ENCODE measurements at places on chromosomes 2 and 18. TPM values are rescaled to one million over a fixed set of nuclear protein-coding genes. Genes with fewer than 3 reads are reported as not detected.

SPC25 gene
- total RNA-seq, result not detected

CFAP53 gene
- total RNA-seq, result 0.99 TPM

GRCh38 chr2:197232010-197232409, 78.6 kb downstream of the ANKRD44 start:
- no peak for DNase-seq

DNA sequence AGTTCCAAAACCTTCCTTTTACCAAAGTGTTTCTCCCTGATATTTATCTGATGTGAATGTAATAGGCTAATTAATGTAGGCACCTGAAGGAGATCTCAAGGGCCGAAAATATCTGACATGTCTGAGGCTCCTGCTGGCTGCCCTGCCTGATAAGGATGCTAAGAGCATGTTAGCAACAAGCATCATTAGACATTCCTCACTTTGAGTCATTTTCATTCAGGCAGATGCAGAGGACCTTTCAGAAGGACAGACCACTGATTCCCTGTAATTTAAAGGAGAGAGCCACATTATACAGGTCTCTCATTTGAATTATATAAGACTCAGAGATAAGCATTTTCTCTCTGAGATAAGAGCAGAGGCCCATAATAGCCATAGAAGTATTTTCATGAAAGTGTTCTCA, 222.4 kb upstream of the NCKAP5 start:
- DNase-seq, result peak; percentile 75

GRCh38 chr2:177281400-177282180, 17.1 kb upstream of the NFE2L2 start:
- DNase-seq, result no peak

ILKAP gene
- total RNA-seq, result 24.9 TPM

DNA sequence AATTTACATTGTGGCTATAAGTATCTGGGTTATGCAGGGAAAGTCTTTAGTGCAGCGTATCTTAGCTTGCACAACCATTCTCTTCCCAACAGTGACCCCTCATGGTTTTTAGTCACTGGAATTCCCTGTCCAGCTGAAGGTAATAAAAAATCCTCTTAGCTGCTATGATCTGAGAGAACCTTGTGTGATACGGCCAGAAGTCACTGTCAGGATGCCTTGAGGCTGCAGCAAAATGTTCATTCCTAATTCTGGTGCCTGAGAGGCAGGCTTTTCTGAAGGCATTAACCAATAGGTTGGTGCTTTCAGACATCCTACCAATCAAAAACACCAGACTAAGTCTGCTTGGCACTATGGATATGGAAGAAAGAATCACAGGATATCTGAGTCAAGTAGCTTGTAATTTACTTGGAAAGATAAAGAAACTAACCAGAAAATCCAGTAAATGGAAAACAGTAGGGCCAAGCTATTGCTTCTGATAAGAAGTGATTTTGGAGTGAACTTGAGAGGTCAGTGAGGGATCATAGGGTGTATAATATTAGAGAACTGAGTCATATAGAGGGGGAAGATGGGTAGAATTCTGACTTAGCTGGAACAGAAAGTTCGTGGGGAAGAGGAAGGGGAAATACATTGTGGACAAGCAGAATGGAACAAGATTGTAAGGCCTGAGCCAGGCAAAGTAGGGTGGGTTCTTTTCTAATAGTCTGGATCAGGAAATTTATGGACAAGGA, 89.0 kb upstream of the SLC14A2 start:
- DNase-seq, result peak; percentile 71

DNA sequence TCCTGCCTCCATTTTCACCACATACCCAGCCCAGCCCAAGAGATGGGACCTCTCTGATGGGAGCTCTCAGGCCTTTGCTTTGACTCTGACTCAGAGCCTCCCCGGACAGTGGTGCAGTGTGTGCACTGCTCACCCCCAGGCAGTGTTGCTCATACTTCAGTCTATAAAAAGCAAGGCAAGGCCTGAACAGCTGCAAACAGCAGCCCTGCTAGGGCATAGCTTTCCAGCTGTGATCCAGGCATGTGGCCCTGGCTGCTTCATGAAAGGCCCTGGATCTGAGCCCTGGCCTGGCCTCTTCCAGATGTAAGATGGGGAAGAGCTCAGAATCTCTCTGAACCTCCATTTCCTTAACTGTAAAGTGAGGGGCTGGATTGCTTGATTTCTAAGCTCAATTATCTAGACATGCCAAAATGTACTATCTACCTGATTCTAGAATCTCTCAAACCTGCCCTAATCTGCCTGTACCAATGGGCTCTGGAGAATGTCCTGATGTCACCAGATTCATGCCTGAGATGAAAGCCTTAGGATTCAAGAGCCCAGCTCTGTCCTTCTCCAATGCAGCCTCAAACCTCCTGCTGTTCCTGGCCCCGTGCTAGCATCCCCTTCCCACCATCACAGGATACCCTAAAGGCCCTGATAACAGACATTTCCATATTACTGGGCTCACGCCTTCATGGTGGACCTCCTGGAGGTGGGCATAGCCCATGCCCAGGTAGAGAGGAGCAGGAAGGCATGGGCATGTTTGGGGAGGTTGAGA, 206.9 kb downstream of the ARL4C start:
- peak; percentile 86 for DNase-seq

- no peak for DNase-seq
Observed at GRCh38 chr2:175686002-175686401, 316.1 kb downstream of the LNPK start.

GRCh38 chr2:190794790-190795189, 85.8 kb upstream of the GLS start:
- DNase-seq, result peak; percentile 24

DNA sequence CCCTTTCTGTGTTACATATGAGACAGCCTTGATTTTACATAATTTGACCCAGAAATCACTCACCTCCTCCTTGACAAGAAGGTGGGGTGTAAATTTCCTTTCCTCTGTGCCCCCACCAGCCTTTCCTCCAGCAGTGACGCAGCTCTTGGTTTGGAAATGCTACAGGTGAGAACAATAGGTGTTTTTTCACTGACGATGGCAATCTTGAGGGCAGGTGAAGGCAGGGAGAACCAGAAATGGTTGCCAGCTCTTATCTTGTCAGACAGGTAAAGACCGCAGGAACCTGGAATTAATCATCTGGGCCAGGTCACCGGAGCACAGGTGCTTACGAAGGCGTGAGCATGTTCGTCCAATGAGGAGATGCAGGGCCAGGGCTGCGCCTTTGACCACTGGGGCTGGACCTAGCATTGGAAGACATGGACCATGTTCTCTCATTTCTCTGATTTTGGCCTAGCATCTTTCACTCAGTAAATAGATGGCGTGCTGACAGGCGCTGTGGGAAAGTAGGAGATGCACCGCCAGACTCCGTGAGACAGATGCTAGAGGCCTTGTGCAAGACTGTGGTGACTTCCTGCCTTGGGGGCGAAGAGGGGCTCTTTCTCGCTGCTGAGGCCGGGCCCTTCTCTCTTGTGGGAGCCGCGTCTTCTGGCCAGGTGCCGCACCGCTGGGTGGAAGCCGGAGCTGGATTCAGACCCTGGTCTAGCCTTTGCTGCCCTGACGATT, 4.0 kb downstream of the CIDEA start:
- no peak for DNase-seq

TMEM17 gene
- total RNA-seq, result 1.3 TPM

SAG gene
- total RNA-seq, result not detected

DNA sequence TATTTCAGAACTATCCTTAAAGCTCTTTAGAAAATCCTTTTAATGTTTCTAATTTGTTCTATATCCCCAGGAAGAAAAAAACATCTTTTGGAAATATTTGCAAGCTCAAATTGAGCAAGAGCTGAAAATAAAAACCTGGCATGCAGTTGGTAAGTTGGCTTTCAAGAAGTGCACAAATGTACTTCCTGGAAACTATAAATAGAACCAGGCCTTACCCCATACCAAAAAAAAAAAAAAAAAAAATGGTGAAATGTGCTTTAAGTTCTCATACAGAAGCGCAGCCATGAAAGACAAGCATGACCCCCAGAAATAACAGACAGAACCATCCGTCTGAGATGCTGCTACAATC, 178.5 kb downstream of the HDAC4 start:
- peak; percentile 87 for DNase-seq

DNA sequence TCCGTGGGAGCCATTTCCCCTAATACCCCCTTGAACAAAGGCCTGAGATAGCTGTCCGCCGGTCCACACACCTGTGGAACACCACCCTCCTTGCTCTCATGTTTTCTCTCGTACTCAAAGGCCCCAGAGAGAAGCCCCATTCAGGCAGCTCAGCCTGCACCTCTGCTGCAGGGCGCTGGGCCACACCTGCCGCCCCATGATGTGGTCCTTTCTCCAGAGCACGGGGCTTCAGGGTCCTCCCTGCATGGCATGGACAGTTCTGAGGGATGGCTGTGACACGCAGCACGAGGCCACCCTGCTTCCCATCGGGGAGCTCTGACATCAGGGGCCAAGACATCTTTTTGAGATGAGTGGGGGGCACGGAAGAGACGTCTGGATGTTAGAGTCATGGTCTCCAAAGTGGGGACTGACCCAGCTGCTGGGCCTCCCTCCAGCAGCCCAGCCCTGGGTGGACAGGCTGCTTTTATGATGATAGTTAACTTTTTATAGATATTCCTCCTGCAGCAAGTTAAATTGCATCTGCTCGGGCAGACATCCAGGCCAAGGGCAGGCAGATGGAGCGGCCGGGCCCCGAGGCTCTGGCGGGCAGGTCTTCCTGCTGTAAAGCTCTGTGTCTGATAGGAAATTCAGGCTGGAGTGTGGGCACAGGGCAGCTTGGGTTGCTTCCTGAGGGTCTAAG, 56.7 kb downstream of the SDC1 start:
- DNase-seq, result no peak

DNA sequence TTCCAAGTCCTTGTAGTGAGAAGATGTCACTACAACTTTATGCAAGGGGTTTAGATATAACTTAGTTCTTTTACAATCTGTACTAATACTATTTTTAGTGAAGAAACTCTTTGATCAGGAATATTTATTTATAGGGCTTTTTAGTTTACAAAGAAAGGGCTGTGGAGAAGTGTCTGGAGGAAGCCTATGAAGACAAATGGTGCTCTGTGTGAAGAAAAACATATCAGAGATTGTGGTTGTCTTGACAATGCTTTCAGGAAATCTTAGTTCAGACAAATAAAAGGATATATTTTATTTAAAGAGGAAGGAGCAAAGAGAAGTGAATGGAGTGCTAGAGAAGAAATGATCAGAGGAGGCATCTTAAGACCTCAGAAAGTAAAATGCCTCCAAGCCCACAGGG, 824.9 kb downstream of the DCDC2C start:
- DNase-seq, result no peak

GRCh38 chr2:133884739-133885381, 316.6 kb upstream of the NCKAP5 start:
- peak; percentile 2 for DNase-seq

DNA sequence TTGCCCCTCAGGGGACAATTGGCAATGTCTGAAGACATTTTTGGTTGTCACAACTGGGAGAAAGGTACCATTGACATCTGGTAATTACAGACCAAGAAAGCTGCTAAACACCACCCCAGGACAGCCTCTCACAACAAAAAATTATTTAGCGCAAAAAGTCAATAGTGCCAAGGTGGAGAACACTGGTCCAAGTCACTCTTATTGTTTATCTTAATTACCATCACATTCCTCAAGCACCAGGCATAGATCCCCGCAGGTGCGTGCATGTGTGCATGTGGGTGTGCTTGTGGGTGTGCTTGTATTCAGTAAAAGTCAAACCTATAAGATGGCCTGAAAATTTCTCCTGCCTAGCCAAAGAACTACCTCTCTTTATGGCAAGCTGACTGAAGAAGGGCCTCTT, 74.9 kb upstream of the WDR75 start:
- no peak for DNase-seq

DNA sequence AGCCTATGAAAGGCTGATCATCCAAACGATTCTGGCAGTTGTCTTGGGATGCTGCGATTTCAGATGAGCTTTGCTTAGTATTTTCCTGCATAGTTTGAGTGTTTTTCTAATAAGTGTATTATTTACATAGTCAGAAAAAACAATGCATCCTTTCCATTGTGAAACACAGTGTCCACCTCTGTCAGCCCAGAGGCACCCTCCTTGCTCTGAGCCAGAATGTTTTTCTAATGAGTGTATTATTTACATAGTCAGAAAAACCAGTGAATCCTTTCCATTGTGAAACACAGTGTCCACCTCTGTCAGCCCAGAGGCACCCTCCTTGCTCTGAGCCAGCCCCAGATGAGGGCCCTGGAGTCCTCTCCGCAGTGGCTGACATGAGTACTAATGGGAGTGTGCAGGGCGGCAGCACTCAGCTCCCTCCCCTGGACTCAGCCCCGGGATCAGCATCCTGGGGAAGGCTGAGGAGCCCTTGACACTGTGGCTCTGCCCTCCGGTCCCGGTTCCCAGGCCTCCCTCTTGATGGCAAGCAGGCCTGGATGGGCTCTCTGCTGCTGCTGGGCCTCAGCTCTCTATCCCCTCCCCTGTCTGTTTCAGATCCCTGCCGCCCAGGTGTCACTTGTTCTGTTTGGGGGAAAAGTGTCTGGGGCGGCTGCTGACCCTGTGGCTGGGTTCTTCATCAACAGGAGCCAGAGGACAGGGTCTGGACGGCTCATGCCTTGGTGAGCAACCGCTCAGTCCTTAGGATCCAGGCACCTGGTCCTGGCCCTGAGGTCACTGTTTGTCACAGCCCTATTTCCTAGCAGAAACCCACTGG, 5.9 kb downstream of the MFSD2B start:
- DNase-seq, result peak; percentile 49

- DNase-seq, result peak; percentile 95
Observed at GRCh38 chr2:215460682-215461382, 25.0 kb upstream of the FN1 start.

- no peak for DNase-seq
Observed at GRCh38 chr2:148567716-148568115, 76.8 kb upstream of the EPC2 start.

RAB6D gene
- total RNA-seq, result under 0.01 TPM

DNA sequence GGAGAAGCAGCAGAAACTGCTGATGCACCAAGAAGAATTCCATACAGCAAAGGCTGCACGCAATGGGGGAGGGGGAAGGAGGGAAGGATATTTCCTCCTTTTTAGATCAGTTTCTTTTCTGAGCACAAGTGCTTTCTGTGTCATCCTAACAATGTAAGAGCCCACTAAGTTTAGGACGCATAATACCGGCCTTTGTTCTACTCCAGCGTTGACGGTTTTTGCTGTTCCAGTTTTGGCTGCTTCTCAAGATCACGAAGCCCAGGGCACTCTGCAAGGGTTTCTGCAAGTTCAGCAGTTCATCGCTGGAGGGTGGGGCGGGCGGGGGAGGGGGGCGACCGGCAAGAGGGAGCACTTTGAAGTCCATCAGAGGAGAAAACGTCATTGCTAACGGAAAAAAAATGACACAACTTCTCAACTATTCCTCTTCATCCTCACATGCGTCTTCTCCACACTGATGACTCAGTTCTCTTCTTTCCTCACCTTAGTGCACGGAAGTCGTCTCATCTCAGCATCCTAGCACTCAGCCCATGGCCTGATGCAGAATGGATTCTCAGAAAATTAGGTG, 8.7 kb downstream of the FAM178B start:
- peak; percentile 23 for DNase-seq

RNF125 gene
- 0.33 TPM for total RNA-seq
